ENCODE measurements at places on chromosomes 1 and 21.

DNA sequence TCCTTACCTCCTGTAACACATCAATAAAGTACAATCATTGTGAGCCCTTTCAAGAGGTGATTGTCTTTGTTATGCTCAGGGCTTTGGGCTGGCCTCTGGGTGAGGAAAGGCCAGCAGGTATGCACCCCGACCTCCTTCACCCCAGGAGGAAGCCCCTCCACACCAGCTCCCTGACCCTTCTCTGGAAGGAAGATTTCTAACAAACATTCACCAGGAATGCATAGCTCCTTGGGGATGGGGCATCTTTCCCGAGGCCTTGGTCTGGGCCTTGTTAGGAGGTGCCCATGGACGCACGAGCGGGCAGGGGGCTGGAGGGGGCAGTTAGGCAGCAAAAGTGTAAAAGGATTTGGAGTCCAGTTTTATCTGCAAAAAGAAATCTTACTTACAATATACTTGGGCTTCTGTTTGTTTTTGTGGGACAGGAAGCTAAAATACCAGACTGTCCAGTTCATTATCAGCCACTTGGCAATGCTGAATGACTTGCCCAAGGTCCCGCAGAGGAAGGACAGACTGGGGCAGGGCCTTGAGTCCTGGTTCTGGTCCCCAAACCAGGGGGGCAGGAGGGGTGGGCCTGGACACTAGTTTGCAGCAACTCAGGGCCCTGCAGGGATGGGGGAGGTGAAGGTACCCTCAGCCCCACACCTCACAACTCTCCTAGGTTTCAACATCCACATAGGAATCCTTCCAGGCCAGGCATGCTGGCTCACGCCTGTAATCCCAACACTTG, 10.1 kb downstream of the ZC3H12A start:
- DNase-seq: no peak

GRCh38 chr1:64550510-64550909, 80.6 kb downstream of the CACHD1 start:
- DNase-seq: no peak

GRCh38 chr1:225762002-225762441, 15.6 kb upstream of the SRP9 start:
- no peak for DNase-seq

- DNase-seq: peak; percentile 24
Observed at GRCh38 chr1:108893141-108893530, 16.4 kb downstream of the GPSM2 start.

DNA sequence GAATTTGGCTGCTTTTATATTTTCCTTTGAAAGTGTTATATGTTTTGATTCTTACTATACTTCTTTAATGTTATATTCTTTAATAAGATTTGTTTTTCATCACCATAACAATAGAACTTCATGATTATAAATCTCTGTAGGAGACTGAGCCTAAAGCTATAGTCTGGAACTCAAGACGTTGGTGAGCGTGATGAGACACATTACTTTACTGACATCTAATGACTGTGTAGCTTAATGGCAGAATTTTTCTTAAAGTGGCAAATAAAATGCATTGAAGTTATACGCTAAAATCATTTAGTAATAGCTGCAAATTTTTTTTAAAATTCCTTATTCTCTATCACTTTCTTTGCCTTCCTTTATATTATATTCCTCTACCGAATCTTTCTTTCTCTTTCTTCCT, 56.1 kb upstream of the HAO2 start:
- DNase-seq: no peak

- no peak for DNase-seq
Observed at GRCh38 chr1:171329251-171329650, 15.3 kb downstream of the FMO4 start.

DNA sequence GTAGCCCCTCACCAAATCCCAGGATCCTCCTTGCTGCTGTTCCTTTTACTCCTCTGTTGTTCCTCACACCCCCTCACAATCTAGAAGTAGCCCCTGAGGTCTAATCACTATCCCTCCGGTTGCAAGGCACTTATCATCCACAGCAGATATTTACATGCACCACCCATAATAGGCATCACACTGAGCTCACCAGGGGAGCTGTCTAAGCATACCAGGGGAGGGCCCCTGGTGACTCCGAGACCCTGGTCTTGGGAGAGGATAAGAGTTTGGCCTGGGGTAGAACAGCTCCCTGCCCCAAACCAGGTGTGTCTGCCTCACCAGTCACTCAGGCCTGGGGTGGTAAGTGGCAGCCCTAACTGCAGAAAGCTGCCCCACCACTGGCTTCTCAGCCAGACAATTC, 37.3 kb upstream of the ZC3H12A start:
- DNase-seq: no peak

DNA sequence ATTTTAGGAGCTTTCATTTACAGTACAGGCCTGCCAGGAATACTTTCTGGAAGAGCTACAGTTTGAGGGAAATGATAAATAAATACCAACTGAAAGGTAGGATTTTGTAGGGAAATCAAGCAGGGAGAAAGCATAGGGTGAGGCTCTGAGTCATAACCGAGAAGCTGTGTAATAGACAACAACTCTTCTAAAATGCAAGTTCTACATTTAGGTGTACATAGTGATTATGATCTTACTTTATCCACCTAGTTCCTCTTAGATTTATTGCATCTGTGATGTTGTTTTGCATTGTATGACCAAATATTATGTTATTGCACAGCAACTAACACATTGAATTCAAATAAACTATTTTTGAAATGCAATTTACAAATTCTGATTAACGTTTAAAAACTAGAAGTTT, 819.3 kb downstream of the PLA2G4A start:
- no peak for DNase-seq

- peak; percentile 57 for DNase-seq
Observed at GRCh38 chr1:76867342-76868130, at the start of gene ST6GALNAC5. ST6GALNAC5 (plus strand) TSS chr1:76867480.

GRCh38 chr1:201400852-201401230, 1.7 kb upstream of the LAD1 start:
- no peak for DNase-seq

DNA sequence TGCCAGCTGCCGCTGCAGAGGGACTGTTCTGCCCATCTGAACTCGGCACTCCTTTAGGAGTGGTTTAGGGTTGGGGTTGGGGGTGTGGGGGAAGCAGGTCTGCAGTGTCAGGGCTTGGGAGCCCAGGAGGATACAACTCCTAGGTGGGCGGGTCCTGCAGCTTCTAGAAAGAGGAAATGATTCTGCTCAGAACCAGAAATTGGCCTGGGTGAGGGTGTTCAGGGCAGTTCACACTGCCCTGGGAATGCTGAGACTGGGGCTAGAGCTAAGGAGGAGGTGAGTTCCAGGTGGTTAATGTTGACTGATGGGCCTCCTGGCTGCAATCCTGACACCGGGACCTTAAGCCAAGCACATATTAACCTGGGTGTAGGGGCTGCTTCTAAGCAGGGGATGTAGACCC, 4.8 kb upstream of the SLC26A9 start:
- DNase-seq: no peak

DNA sequence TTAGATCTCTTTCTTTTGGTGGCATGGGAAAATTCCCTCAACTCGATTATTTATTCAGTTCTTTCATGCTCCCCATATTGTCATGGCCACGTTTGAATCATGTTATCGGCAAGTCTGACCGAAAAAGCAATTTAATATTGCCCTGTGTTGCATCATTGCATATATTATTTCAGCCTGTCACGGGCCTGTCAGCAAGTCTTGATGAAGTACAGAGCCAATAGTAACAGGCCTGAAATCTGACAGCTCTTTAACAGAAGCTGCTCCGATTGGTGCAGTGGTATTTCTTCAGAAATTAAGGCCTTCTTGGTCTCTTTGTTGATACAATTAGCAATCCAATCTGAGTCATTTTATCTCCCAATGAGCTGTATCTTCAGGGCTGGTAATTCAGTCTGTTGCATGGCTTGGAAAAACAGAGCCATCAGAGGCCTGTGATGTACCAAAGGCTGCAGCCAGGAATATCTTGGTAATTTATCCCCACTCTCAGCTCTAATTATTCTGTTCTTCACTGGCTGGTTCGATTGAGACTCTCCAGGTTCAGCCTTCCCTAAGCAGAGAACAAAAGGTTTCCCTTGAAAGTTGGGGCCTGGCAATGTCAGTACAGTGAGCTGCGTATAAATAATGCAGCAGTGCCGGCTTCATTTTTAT, 149.5 kb downstream of the FGGY start:
- peak; percentile 86 for DNase-seq

- no peak for DNase-seq
Observed at GRCh38 chr1:17350928-17351446, 21.0 kb upstream of the PADI6 start.

- peak; percentile 87 for DNase-seq
Observed at GRCh38 chr1:201542309-201543035, 3.5 kb downstream of the NAV1 start.

DNA sequence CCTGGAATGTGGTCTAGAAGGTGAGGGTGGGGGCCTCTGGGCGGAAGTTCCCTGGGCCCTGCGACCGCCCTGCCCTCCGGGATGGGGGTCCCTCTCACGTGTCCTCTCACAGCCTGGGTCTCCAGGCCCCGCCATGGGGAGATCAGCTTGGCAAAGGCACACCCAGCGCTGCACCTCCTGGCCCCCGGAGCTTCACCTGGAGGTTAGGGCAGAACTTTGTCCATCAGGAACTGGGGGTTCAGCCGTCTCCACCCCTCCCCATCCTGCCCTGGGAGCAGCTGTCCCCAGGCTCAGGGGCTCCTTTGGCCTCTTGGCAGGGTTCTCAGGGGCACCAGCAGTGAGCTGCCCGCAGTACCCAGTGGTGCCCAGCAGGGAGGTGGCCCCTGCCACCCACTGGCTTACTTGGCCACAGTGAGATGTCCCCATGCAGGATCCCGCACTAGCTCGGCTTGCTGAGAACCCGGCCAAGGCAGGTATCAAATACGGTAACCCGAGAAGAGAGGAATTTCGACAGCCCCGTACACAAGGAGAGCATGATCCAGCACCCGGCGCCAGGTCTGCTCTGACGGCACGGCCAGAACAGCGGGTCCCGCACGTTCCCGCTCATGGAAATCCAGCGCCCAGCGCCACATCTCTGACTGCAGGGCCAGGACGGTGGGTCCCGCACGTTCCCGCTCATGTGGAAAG, 36.7 kb downstream of the RRP1 start:
- DNase-seq: no peak

- DNase-seq: no peak
Observed at GRCh38 chr1:206829875-206830274, 35.5 kb upstream of the IL20 start.

DNA sequence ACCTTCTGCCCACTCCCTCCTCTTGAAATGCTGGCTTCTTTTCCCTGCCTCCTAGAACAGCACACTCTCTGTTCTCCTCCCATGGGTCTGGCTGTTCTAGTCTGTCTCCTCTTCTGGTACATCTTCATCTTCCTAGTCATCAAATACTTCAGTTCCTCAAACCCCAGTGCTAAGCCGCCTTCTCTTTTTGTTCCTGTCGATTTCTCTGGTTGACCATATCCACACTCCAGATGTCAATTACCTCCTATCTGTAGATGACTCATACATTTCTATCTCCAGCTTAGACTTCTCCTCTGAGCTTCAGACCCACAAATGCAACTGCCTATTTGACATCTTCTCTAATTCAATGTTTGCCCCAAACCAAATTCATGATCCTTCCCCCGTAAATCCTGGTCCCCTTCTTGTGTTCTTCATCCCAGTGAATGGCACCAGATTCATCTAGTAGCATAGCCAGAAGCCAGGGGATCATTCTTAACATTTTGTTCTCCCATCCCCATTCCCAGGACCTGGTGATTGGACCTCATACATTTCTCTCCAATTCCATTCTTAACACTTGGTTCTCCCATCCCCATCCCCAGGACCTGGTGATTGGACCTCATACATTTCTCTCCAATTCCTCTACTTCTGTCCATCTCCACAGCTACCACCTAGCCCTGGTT, 35.9 kb downstream of the USP24 start:
- peak; percentile 39 for DNase-seq

DNA sequence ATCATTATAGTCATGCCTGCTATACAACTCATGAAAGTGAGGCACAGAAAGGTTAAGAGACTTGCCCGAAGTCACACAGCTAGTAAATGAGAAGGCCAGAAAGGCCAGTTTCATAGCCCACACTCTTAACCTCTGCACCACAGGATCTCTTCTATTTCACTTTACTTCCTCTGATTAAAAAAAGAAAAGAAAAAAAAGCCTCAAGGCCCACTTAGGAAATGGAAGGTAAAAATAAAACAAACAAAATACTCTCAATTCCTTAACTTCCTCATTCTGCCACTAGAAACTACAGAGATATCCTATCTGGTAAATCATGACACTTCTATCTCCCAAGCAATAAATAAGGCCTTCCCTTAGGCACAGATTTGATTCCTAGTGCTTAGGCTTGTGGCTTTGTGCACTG, 7.6 kb upstream of the ENAH start:
- DNase-seq: peak; percentile 50

- no peak for DNase-seq
Observed at GRCh38 chr1:68805097-68805641, 308.3 kb upstream of the DEPDC1 start.

DNA sequence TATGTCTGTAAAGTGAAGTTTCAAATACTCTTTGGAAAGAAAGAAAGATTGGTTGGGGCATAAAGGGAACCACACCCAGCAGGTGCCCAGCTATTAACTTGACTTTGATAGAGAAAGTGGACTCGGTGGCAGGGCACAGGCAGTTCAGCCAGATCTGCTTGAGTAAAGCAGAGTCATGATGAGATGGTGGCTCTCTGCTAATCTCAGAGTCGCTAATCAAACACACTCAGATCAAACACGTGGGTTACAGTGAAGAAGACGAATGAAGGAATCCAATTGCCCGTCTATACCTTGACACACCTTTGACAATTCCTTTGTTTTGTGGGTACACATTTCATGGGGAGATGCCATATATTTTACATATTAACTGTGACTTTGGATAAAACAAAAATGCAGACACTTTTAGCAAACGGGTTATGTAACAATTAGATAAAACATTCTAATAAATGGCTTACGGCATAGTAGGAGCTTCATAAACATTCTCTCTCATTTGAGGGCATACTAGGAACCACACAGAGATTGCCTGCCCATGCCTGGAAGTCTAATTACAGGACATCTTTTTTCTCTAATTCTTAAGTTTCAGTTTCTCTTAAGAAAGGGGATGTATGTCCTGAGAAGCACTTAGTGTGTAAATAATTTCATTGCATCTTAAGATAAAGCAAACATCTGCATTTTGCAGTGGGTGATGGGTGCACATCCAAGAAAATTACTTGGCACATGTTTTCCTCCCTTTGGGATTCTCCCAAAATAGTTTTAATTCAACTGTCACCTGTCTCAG, 7.2 kb downstream of the CBR1 start:
- no peak for DNase-seq

DNA sequence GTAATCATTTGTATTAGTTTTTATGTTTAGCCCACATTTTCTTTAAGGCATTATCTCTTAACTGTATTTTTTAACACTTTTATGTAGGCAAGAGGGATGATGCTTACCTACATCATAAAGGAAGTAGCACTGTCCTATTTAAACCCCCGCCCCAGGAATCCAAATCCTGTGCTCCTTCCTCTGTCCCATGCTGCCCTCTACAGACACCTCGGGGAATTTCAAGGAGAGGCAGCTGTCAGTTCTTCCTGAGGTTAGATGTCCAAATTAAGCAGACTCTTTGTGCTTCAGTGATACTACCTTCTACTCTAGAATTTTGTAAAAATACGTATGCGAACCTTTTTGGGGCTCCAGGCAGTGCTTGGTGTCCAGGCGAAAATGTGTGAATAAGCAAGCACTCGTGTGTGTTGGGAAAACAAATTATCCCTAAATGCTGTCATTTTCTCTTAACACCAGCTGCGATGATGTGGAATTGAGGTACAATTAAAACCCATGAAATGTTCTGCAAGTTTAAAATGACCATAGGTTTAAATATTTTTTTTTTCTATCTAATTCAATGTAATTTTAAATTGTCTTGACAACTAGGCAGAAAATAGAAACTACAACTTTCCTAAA, 19.2 kb downstream of the CRCT1 start:
- DNase-seq: peak; percentile 54

- DNase-seq: no peak
Observed at GRCh38 chr1:3363756-3364155, 90.7 kb upstream of the ARHGEF16 start.

All from EH (cell line).